ENCODE measurements at places on chromosomes 16 and 17. TPM values are rescaled to one million over a fixed set of nuclear protein-coding genes. Genes with fewer than 3 reads are reported as not detected.

The CIBAR2 gene
- total RNA-seq, result not detected

DNA sequence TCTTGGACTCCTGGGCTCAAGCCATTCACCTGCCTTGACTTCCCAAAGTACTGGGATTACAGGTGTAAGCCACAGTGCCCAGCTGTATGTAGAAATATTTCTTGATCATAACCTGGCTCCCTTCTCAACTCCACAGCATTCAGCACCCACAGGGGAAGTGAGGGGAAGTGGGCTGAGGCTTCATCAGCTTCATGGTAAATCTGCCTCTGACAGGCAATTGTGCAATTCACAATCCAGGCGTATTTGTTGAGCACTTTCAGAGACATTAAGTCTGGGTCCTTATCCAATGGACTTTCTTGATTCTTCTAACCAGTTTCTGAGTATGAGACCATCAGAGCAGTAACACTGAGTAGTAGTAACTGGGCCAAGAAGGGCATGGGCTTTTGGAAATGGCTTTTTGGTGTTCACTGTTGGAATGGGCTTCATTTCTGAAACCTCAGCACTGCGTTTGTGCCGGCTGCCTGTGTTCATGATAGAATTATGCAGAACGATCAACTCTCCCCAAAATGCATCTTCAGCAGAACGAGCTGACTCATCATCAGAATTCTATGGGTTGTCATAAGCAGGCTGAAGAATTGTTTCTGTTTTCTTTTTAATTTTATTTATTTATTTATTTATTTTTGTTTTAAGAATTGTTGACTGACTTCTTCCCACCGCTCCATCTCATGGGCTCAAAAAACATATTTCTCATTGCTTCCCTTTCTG is 28.9 kb downstream of the FAM20A start:
- no peaks in the 10 kb centered on the region for H3K4me1 ChIP-seq
- H3K4me3 ChIP-seq, result no peak overlapping the region
- no peaks in the 10 kb centered on the region for H3K36me3 ChIP-seq
- no peaks in the 10 kb centered on the region for H3K27me3 ChIP-seq

GRCh38 chr17:46890638-46891037 is 32.3 kb upstream of the GOSR2 start:
- no peak overlapping the region for H3K4me3 ChIP-seq
- no peak for DNase-seq
- H3K27me3 ChIP-seq, result no peaks in the 10 kb centered on the region
- no peak overlapping the region for H3K27ac ChIP-seq

GRCh38 chr16:67801883-67802282 is 4.5 kb downstream of the RANBP10 start:
- H3K36me3 ChIP-seq, result peaks cover 15% of the 10 kb centered on the region
- DNase-seq, result no peak
- no peak overlapping the region for H3K4me3 ChIP-seq
- H3K27ac ChIP-seq, result no peak overlapping the region
- peaks cover 8% of the 10 kb centered on the region for H3K4me1 ChIP-seq

GRCh38 chr17:41511116-41511515 is 5.7 kb upstream of the KRT13 start:
- no peak overlapping the region for H3K4me3 ChIP-seq
- H3K36me3 ChIP-seq, result no peaks in the 10 kb centered on the region
- no peak for DNase-seq
- H3K27me3 ChIP-seq, result no peaks in the 10 kb centered on the region
- H3K27ac ChIP-seq, result no peak overlapping the region

The CMTR2 gene
- total RNA-seq, result 16.1 TPM

- peak; percentile 47 for DNase-seq
- no peak within 1 kb of the TSS for H3K27ac ChIP-seq
- H3K36me3 ChIP-seq, result no peaks in the 10 kb centered on the region
- peak within 1 kb of the TSS; percentile 23 for H3K4me3 ChIP-seq
- H3K4me1 ChIP-seq, result no peaks in the 10 kb centered on the region
- peaks cover 77% of the 10 kb centered on the region for H3K27me3 ChIP-seq
Measured at GRCh38 chr16:55323637-55324271, at the start of gene IRX6. TSS of gene IRX6 (plus strand) at chr16:55324203. CDS start at chr16:55325092, 889 bp downstream.

All from A673 (cell line).